Endodermal cell (in vitro differentiated cells): ENCODE measurements at places on chromosomes 2 and 18.
A peak's percentile ranks its signal among the peaks of the same experiment; 100 is the strongest.

DNA sequence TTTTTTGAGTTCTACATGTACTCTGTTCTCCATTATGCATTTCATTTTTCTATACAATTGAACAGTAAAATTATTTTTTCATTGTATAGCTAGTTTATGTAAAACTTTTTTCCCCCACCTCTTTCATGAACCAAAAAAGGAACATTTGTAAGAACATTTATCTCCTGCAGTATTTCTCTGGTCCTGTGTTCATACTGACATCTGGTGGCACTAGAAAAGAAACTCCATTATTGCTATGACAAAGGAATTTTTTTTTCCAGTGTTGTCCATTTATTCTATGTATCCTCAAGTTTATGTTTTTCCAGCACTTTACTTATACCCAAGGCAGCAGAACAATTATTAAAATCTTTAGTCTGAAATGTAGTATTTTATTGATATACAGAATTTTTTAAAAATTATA is 27.4 kb upstream of the CHAC2 start:
- H3K4me1 ChIP-seq = no peaks in the 10 kb centered on the region
- no peak overlapping the region for H3K4me3 ChIP-seq
- H3K27ac ChIP-seq = no peak overlapping the region
- no peaks in the 10 kb centered on the region for H3K27me3 ChIP-seq

DNA sequence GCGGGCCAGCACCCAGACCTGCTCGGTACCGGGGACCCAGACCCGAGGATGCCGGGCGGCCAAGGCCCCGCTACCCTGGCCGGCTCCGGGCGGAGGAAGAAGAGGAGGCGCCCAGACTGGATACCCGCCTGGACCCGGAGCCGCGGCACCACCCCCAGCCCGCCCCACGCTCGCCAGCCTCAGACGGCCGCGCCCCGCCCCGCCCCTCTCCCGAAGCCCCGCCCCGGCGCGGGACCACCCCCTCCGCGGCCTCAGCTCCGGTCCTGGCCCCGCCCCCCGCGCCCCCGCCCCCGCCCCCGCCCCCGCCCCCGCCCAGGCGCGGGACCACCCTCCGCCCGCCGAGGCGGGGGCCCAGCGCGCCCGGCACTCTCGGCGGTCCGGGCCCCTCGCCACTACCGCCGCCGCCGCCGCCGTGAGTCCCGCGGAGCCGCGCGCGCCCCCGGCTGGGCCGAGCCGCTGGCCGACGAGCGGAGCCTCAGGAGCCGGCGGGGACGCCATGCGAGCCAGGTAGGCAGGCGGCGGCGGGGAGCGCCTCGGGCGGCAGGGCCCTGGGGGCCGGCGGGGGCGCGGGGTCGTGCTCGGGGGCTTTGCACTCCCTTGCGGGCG is at the start of gene SH3BP4:
SH3BP4 (plus strand) TSS at position 354 of the 606 bp plus-strand sequence. CDS start 82,986 bp downstream, outside the sequence.
- peak within 1 kb of the TSS; percentile 99 for H3K4me3 ChIP-seq
- DNase-seq = peak; percentile 95
- H3K4me1 ChIP-seq = peaks cover 11% of the 10 kb centered on the region

- H3K27me3 ChIP-seq = peaks cover 99% of the 10 kb centered on the region
- no peak overlapping the region for H3K4me3 ChIP-seq
- DNase-seq = no peak
- H3K36me3 ChIP-seq = no peaks in the 10 kb centered on the region
These were observed 3.4 kb downstream of the OSR1 start for GRCh38 chr2:19355014-19355405.

DNA sequence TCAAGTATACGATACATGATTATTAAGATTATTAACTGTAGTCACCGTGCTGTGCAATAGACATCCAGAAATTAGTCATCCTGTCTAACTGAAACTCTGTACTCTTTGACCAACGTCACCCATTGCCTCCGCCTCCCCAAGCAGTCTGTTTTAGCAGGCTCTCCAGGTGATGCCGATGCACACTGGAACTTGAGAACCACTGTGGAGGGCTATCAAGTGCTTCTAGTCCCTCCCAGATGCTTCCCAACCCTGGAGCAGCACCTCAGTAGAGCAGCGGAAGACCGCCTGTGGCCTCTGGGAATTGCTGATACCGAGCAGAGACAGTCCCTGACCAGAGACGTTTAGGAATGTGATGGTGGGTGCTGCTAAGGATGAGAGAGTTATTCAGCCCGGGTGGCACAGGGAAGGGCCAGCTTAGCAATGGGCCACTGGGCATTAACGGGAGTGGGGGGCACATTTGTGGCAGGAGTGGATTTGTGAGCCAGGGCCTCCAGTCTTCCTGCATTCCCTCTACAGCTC is 50.7 kb downstream of the LIPG start:
- no peaks in the 10 kb centered on the region for H3K36me3 ChIP-seq
- H3K27ac ChIP-seq = peak overlapping the region; percentile 96
- peak; percentile 91 for DNase-seq

GRCh38 chr2:205775097-205775877 is 93.0 kb downstream of the NRP2 start:
- no peak overlapping the region for H3K4me3 ChIP-seq
- H3K4me1 ChIP-seq = peaks cover 13% of the 10 kb centered on the region
- no peaks in the 10 kb centered on the region for H3K27me3 ChIP-seq
- H3K27ac ChIP-seq = peak overlapping the region; percentile 9
- H3K36me3 ChIP-seq = peaks cover 12% of the 10 kb centered on the region
- DNase-seq = no peak

- H3K4me3 ChIP-seq = no peak overlapping the region
- H3K36me3 ChIP-seq = no peaks in the 10 kb centered on the region
- no peak for DNase-seq
- H3K4me1 ChIP-seq = no peaks in the 10 kb centered on the region
These were observed 285.4 kb downstream of the LPIN1 start for GRCh38 chr2:12031866-12032265.

DNA sequence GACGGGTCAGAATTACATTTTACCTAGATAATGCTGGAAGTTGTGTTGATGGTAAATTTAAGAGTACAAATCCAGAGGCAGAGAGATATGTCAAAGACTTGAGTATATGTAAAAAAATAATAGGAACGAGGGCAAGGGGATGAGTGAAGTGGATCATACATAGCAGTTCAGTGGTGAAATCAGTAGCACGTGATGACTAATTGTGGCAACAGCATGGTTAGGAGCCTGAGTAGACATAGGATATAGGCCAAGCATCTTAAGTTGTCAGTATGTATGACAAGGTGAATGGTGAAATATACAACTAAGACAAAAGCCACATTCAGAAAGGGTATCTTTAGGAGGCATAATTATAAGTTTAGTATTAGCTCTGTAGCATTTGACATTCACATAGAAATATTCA is 826.5 kb upstream of the PIK3C3 start:
- H3K27ac ChIP-seq = no peak overlapping the region
- no peak for DNase-seq
- H3K4me1 ChIP-seq = no peaks in the 10 kb centered on the region
- H3K4me3 ChIP-seq = no peak overlapping the region

DNA sequence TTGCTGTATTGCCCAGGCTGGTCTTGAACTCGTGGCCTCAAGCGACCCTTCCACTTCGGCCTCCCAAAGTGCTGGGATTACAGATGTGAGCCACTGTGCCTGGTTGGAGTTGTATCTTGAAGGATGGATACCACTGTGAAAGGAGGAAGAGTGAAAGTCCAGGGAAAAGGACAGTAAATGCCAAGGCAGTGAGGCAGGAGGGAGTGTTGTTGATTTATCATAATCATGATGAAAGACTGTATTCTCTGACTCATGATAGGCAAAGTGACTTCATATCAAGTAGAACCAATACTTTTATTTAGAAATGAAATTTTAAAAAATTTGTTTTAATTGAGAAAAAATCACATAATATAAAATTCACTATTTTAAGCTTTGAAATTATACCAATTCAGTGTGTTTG is 162.3 kb downstream of the ARHGAP28 start:
- no peaks in the 10 kb centered on the region for H3K4me1 ChIP-seq
- no peak overlapping the region for H3K27ac ChIP-seq
- H3K36me3 ChIP-seq = peaks cover 95% of the 10 kb centered on the region

GRCh38 chr18:58057291-58057965 is 13.4 kb downstream of the NEDD4L start:
- H3K36me3 ChIP-seq = no peaks in the 10 kb centered on the region
- H3K27me3 ChIP-seq = no peaks in the 10 kb centered on the region
- H3K4me1 ChIP-seq = no peaks in the 10 kb centered on the region
- no peak for DNase-seq

- DNase-seq = no peak
- no peak overlapping the region for H3K27ac ChIP-seq
- H3K4me3 ChIP-seq = peak overlapping the region; percentile 0
These were observed 8.7 kb upstream of the ADGRF3 start for GRCh38 chr2:26355038-26355995.

- H3K27me3 ChIP-seq = no peaks in the 10 kb centered on the region
- H3K4me1 ChIP-seq = no peaks in the 10 kb centered on the region
- no peaks in the 10 kb centered on the region for H3K36me3 ChIP-seq
- no peak overlapping the region for H3K27ac ChIP-seq
- no peak overlapping the region for H3K4me3 ChIP-seq
These were observed 25.0 kb upstream of the RAPGEF4 start for GRCh38 chr2:172710584-172711047.

DNA sequence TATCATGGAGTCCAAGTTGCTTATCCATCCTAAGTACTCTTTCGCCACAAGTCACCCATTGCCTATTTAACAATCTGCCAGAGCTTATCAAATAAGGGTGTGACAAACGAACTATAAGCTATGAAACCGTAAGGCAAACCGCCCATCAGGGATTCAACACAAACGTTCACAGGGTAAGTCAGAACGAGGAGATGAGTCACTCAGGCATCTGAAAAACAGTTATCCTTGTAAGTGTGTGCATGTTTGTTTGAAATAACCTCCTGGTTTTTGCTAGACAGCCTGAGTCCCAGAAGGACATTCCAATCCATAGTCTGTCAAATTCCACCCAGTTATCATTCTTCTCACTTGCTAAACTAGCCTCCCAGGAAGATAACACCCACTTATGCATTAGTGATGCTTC is 299.1 kb downstream of the PAX3 start:
- no peaks in the 10 kb centered on the region for H3K36me3 ChIP-seq
- H3K4me3 ChIP-seq = no peak overlapping the region
- H3K27me3 ChIP-seq = no peaks in the 10 kb centered on the region
- no peak for DNase-seq
- H3K27ac ChIP-seq = no peak overlapping the region

DNA sequence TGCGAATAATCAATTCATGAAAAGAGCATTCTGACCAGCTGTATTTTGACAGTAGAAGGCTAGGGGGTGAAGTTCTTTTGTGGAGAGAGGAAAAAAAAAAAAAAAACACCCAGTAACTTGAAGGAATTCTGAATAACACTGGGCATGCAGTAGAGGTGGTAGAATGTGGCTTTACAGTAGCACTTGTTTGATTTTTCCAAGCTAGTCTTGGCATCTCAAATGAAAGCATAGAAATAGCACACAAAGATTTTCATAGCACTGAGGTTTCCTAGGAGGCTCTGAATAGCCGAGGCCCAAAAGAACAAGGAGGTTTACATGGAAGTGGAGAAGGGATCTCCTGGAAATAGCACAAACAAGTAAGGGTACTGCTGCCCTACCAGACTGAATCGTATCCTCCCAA is 470.2 kb upstream of the CDH20 start:
- DNase-seq = no peak
- H3K4me1 ChIP-seq = no peaks in the 10 kb centered on the region
- H3K27ac ChIP-seq = no peak overlapping the region
- no peak overlapping the region for H3K4me3 ChIP-seq

DNA sequence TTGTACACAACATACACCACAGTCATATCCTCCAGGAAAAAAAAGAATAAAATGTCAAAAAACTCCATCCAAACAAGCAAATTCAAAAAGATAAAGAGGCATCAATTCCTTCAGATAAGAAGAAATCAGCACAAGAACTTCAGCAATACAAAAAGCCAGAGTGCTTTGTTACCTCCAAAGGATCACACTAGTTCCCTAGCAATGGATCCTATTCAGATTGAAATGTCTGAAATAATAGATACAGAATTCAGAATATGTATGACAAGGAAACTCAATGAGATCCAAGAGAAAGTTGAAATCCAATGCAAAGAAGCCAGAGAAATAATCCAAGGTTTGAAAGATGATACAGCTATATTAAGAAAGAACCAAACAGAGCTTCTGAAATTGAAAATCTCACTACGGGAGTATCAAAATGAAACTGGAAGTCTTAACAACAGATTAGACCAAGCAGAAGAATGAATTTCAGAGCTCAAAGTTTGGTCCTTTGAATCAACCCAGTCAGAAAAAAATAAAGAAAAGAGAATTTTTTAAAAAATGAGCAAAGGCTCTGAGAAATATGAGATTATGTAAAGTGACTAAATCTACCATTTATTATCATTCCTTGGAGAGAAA is 80.6 kb downstream of the TRABD2A start:
- no peak overlapping the region for H3K4me3 ChIP-seq
- no peaks in the 10 kb centered on the region for H3K36me3 ChIP-seq
- DNase-seq = no peak
- H3K4me1 ChIP-seq = no peaks in the 10 kb centered on the region

GRCh38 chr2:2173633-2174032 is 157.4 kb downstream of the MYT1L start:
- H3K36me3 ChIP-seq = no peaks in the 10 kb centered on the region
- no peaks in the 10 kb centered on the region for H3K4me1 ChIP-seq
